NCI-H2171 (cell line): ENCODE measurements at places on chromosomes 13 and 19.

GRCh38 chr13:78137404-78138142, 218.9 kb upstream of the EDNRB start:
- DNase-seq, result peak; percentile 45

DNA sequence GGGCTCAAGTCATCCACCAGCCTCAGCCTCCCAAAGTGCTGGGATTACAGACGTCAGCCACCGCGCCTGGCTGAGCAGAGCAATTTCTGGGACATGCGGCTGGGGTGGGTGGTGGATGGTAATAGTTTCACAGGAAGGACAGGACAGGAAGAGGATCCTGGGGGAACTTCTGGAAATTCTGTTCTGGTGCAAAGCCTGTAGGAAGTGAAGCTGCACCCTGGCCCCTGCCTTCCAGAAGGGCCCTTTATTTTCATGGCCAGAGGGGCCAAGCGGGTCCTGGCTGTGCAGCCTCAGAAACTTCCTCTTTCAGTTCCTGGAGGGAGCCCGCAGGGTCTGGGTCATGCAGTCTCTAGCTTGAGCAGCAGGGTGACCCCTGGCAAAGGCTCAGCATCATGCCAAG, 15.7 kb downstream of the FEM1A start:
- DNase-seq, result no peak

DNA sequence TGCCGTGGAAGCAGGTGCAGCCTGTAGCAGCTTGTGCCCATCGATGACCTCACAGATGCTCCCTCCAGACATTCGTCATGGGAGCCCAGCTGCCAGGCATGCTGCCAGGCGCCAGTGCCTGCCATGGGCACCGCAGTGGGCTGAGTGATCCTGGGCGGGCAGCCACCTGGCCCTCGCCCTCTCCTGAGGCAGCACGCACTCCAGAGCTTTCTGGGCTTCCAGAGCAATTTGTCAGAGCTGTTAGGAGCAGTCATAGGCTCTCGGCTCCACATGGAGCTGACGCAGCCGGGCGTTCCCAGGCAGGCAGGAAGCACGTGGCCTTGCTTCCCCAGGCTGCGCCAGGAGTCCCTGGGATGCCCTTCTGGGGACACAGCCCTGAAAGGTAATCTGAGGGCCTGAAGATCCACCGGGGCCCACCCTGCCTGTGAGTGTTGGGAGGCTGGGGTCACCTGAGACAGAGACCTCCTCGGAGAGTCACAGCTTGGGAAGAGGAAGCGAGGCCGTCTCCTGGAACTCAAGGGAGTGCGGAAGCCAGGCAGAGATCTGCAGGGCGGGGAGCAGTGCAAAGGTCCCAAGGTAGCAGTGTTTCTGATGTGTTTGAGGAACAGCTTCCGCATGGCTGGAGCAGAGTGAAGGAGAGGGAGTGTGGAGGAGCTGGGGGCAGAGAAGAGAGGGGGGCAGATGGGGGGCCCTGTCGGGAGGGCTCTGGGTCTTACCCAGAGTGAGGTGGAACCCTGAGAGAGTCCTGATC, 50.6 kb downstream of the DPF1 start:
- DNase-seq, result peak; percentile 85

DNA sequence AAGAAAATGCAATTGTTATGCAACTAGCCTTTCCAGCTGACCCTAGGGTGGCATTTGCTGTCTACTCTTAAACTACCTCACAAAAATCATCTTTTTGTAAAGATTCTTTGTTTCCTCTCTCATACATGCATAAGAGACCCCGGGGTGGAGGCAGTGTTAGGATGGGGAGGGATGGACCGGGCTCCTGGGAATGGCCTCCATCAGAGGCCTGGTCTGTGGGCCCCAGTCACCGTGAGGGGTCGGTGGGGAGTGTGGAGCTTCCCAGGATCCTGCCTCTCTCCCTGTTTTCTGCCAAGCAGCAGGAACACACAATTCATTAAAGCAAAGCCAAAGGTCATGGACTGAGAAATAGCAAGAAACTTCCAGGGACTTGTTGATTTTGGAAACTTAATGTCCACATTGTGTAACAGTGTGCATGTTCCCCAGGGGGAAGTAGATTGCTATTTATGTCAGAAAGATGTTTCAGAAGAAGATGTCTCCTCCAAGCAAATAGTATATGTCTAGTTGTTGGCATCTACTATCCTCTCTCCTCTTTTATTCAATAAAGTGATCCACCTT, 241.4 kb downstream of the ENOX1 start:
- DNase-seq, result no peak

GRCh38 chr13:87981416-87981815, 310.2 kb downstream of the SLITRK5 start:
- DNase-seq, result no peak
